Activated CD8-positive, alpha-beta memory T cell treated with anti-CD3 and anti-CD28 coated beads for 1 hour (primary cell): ENCODE measurements at places on chromosomes 6 and 20.

DNA sequence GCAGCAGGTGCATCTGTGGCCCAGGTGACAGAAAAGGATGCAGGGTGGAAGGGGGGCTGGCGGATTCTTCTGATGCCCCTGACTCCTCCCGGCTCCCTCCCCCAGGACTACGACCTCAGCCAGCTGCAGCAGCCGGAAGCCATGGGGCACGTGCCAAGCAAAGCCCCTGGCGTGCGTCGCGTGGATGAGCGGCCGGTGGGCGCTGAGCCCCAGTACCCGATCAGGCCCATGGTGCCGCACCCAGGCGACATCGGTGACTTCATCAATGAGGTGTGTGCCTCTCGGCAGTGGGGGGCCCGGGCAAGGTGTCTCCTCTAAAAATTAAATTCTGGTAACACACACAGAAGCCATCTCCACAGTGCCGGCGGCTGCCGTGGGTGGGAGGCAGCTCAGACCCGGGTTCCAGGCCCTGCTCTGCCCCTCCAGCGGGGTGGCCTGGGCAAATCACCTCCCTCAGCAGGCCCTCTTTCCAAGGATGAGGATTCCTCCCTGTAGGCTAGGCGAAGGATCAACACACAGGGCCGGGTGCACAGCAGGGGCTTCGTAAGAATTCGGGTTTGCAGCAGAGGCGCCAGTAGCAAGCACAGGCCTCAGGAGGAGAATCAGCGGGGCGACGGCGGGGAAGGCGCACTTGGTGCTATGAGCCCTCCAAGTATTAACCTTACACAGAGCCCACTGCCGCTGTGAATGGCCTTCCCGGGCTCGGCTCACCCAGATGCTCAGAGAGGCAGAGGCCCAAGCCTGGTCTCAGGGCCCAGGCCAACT is 131.5 kb downstream of the TAF4 start:
- DNase-seq, result no peak

DNA sequence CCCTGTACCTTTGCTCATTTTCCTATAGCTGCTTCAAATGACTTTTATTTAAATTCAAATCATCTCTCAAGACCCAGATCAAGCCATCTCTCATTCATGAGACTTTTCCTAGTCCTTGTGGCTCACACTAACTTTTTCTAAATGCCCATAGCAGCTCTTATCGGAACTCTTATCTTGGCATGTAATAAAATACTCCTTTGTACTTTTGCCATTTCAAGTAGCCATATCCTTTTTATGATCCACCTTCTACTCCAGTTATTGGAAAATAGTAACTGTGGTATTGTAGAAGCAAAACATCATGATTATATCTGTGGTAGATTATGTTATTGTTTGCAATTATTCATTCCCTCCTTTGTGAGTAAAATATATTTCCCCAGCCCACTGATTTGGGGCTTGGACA is 37.6 kb upstream of the FILIP1 start:
- no peak for DNase-seq

DNA sequence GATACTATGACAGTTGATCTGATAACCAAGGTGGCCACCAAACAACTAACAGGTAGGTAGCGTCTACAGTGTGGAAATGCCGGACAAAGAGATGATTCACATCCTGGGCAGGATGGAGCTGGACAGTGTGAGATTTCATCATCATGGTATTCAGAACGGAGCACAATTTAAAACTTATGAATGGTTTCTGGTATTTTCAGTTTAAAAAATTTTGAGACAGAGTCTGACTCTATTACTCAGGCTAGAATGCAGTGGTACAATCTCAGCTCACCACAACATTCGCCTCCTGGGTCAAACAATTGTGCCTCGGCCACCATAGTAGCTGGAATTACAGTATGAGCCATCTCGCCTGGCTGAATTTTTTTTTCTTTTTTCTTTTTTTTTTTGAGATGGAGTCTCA is 43.8 kb downstream of the CEP57L1 start:
- no peak for DNase-seq

GRCh38 chr20:55469074-55469473 is 536.2 kb downstream of the CBLN4 start:
- no peak for DNase-seq

DNA sequence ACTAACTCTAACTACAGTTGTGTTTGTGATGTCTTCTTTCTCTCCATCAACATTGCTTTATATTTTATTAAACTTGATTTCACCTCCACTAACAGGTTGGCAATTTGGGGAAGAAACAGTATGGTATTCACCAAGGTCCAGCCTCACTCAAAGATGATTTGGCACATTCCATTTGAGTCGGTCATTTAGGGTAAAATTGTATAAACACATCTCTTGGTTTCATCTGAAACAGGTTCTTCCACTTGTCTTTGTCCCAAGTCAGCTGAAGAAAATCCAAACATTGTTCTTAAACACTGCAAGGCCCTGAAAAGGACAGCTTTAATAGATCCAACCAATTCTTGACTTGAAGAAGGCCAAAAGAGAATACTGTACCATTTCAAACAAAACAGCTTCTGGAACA is 104.9 kb upstream of the NT5E start:
- DNase-seq, result no peak

DNA sequence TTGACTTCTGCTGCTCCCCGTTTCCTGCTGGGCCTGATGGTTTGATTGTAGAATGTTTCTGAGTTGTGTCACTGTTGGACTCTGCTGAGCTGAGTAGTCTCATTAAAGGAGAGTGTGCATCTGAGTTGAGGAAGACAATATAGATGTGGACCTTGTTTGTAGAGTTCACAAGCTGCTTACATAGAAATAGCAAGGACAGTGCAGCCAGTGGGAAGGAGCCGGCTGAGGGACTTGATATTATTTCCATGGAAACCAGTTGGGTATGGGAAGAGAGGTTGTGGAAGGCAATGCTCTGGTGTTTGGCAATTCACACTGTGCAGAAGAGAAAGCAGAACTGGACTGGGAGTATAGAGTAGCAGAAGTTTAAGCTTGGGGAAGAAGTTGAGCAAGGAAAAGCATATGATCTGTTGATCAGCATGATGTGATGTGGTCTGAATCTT is 14.8 kb downstream of the IGF2R start:
- no peak for DNase-seq

DNA sequence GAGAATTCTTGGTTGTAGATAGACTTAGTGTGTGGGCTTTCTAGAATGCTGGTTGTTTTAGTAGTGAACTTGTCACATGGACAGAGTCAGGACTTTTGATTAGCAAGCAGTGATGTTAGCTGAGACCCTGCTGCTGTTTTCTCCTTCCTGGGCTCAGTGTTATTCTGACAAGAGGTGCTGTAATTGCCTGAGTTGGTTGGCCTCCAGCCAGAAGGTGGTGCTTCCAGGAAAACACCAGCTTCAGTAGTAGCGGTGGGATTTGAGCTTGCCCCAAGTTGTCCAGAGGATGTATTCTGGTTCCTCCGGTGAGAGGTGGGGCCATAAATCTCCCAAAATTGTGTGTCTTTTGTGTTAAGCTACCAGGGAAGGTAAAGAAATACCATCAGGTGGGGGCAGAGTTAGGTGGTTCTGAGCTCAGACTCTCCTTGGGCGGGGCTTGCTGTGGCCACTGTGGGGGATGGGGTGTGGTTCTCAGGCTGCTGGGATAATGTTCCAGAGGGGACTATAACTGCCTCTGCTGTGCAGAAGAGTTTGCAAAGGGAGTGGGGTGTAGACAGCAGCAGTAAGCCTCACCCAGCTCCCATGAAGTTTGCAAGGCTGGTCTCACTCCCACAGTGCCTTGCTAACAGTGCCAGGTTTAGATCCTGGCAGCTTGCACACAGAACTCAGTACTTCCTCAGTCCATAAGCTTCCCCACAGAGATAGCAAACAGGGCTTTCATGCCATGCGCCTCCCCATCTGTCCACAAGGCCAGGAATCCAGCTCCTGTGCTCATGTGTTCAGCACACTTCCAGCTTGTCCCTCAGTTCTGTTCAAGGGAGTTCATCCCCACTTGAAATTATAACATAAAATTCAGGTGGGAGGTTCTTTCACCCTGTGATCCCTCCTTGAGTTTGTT is 278.4 kb upstream of the PTCHD4 start:
- DNase-seq, result no peak

GRCh38 chr6:20706939-20707485 is 172.8 kb downstream of the CDKAL1 start:
- no peak for DNase-seq

DNA sequence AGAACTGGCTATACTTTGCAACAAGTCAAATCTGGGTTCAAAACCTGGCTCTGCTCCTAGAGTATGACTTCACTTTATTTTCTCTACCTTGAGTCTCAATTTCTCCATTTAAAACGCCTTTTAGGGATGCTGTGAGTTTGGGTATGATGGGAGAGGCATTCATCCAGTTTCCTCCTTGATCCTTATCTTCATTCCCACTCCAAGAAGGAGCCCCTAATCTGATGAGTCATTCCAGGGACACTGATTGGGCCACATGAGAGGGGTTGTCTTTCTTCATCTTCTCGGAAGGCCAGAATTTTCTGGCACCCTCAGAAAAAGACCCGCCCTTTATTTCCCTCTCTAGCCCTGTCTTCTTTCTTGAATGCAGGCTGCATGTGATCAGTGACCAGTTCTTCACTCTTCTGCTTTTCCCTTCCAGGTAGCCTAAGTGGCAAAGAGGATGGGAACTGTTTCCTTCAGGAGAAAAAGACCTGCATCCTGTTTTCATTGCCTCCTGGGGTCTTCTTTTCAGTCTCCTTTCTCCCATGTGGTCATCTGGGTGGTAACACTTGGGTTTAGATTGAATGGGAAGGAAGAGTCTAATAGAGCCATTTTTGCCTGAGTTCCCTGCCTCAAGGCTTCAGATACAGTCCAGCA is 32.1 kb upstream of the PNRC1 start:
- no peak for DNase-seq

DNA sequence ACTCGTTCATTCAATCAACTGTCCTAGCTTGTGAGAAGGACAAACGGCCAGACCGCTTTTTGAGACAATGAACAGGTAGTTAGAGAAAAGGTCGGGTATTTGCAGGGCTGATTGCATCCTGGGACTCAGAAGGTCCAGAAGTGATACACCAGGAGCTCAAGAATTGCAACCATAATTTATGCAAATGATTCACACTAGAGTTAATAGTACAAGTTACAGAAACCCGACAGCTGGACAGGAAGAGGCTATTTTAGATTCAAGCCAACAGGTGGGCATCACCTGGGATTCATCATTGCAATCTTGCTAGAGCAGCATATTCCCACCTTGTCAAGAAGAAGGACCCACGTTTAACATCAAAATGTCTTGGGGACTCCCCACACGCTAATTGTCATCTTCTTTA is 83.5 kb downstream of the TNFAIP3 start:
- no peak for DNase-seq

DNA sequence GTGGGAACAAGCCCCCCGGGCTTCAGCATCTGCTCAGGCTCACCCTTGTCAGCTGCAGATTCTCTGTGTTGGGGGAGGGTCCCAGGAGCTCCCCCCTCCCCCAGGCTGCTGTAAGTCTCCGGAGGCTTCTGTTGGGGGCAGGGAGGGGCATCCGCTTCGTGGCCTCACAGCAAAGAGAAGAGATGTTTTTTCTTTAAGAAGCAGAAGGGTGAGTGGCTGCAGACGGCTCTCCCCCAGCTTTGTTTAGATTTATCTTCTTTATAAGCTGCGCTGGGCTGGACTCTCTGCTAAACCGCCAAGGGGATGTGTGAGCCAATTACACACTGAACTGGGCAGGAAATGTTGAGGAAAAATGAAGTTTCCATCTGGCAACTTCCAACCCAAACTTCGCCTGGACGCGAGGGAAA is 48.7 kb upstream of the GATA5 start:
- no peak for DNase-seq

DNA sequence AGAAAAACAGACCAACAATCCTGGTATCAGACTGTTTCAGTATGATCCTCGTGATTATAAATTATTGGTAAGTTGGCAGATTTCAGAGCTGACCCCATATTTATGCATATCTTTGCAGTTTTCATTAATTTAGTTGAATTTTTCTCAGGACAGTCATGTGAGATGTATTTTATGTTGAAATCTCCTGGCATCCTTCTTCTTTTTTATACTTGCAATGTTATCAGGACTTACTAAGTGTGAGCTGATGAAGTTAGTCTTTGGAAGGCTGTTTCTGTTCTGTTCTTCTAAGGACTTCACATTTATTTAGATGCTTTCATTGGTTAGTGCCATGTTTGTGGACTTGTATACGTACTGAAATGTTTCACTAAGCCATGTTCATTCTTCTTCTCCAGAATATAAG is 17.2 kb downstream of the SMPDL3A start:
- DNase-seq, result no peak

- no peak for DNase-seq
Observed at GRCh38 chr20:36408219-36408618, 102.1 kb downstream of the DLGAP4 start.
